ENCODE measurements at places on chromosomes 7 and 10.

GRCh38 chr10:103078676-103079075, 114.4 kb downstream of the NT5C2 start:
- H3K36me3 ChIP-seq = peaks cover 21% of the 10 kb centered on the region
- no peak overlapping the region for H3K27ac ChIP-seq
- DNase-seq = no peak
- H3K4me1 ChIP-seq = no peaks in the 10 kb centered on the region

- H3K4me3 ChIP-seq = no peak overlapping the region
- peaks cover 13% of the 10 kb centered on the region for H3K27me3 ChIP-seq
- no peaks in the 10 kb centered on the region for H3K36me3 ChIP-seq
These were observed 49.1 kb upstream of the FAM20C start for GRCh38 chr7:143145-143751.

- no peaks in the 10 kb centered on the region for H3K27me3 ChIP-seq
These were observed 18.4 kb upstream of the MAP3K8 start for GRCh38 chr10:30415593-30415992.

DNA sequence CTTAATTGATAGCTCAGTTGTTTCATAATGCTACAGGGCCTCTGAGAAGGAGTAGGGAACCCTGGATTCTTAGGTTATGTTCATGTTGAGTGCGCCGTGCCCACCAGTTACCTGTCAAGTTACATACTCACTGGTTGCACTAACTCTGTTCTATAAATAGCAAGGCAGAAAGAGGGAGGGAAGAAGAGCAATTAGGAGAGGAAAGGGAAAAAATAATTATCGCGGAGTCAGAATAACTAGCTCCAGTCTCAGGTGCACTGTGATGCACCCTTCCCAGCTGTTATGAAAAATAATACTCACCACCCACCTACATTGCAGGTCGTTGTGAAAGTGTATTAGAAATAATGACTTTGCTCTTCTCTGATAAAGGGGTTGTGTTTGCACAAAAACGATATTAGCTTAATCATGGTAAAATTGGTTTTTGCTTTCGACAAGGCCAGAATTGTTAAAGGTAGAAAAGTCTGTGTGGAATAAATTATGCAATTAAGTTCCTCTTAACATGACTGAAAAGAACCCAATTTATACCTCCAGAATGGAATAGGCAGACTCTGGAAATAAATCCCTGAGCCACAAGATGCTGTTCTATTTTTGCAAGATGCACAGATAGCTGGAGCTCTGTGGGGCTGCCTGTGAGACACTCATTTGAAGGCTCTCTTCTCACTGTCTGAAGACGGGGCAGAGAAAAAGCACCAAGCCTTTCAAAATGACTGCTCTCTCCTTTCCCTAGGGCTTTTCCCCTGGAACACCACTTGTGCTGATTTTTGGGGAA, 137.6 kb upstream of the PITRM1 start:
- DNase-seq = no peak
- no peaks in the 10 kb centered on the region for H3K4me1 ChIP-seq
- no peak overlapping the region for H3K4me3 ChIP-seq
- no peaks in the 10 kb centered on the region for H3K36me3 ChIP-seq
- H3K27me3 ChIP-seq = peaks cover 2% of the 10 kb centered on the region
- H3K27ac ChIP-seq = no peak overlapping the region

GRCh38 chr7:12802070-12802469, 114.6 kb downstream of the ARL4A start:
- DNase-seq = no peak
- no peaks in the 10 kb centered on the region for H3K27me3 ChIP-seq
- H3K36me3 ChIP-seq = no peaks in the 10 kb centered on the region
- H3K4me3 ChIP-seq = no peak overlapping the region
- no peak overlapping the region for H3K27ac ChIP-seq
- H3K4me1 ChIP-seq = no peaks in the 10 kb centered on the region

DNA sequence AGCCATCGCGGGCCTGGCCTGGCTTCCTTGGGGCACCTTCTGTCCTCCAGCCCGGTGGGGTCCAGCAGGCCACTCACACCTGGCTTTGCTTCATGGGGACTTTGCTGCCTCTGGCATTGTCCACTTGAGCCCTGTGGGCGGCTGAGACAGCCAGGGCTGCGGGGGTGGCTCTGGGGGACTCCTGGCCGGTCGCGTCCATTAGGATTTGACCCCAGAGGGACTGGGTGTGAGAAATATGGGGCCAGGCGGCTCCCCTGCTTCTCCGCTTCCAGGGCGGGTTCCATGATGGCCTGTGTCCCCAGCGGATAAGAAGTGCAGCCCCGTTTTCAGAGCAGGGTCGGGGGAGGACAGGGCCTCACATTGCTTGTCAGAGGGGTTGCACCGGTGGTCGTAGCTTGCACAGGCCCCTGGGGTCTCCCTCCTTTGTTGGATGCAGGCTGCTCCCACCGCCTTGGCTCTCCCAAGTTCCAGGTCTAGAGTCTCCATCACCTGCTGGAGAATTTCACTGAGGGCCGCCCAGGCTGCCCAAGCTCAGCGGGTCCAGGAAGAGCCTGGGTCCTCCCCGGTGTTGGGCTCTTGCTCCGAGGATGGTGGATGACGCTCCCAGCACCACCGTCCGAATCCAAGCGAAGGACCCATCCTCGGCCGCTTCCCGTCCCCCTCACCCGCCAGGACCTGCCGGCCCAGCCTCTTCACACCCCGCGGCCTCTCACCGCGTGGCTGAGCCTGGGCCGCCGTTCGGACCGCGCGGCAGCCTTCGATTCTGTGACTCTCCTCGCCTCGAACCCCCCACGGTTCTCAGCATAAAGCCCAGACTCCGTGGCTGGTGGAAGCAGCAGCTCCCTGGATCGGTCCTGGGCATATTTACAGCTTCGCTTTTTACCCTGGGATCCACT, 140.1 kb downstream of the DYNC2I1 start:
- H3K36me3 ChIP-seq = no peaks in the 10 kb centered on the region
- H3K4me3 ChIP-seq = no peak overlapping the region
- no peaks in the 10 kb centered on the region for H3K4me1 ChIP-seq
- no peak for DNase-seq

- H3K4me1 ChIP-seq = no peaks in the 10 kb centered on the region
- no peak overlapping the region for H3K27ac ChIP-seq
- no peaks in the 10 kb centered on the region for H3K27me3 ChIP-seq
- H3K36me3 ChIP-seq = no peaks in the 10 kb centered on the region
These were observed 1.7 kb downstream of the EGFR start for GRCh38 chr7:55020466-55020871.

DNA sequence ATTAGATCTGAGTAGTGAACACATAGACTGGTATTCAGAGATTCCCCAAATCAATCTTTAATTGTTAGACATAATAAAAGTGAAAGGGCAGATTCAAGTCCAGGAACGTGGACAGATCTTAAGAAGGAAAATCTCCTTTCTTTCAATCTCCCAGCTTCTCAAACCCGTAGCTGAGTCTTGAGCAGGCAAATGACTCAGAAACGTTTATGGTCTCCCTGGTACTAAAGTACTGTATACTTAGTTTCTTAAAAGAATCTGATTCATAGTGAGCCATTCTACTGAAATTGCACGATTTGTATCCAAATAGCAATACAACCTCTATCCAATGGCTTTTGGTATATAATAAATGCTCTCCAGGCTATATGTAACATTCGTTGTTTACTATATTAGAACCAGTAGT, 140.4 kb upstream of the RHEB start:
- H3K27ac ChIP-seq = no peak overlapping the region
- peaks cover 14% of the 10 kb centered on the region for H3K27me3 ChIP-seq
- no peaks in the 10 kb centered on the region for H3K4me1 ChIP-seq
- no peak overlapping the region for H3K4me3 ChIP-seq
- no peak for DNase-seq
- no peaks in the 10 kb centered on the region for H3K36me3 ChIP-seq

DNA sequence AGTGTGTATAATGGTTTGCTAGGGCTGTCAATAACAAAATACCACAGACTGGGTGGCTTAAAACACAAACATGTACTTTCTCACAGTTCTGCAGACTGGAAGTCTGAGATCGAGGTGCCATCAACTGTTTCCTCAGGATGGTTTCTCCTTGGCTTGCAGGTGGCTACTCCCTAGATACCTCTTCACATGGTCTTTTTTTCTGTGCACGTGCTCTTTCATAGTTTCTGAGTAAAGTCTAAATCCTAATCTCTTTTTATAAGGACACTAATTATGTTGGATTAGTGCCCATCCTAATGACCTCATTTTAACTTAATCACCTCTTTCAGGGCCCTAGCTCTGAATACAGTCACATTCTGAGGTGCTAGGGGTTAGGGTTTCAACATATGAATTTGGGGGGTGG, 65.9 kb downstream of the AMPH start:
- no peaks in the 10 kb centered on the region for H3K4me1 ChIP-seq
- DNase-seq = no peak

DNA sequence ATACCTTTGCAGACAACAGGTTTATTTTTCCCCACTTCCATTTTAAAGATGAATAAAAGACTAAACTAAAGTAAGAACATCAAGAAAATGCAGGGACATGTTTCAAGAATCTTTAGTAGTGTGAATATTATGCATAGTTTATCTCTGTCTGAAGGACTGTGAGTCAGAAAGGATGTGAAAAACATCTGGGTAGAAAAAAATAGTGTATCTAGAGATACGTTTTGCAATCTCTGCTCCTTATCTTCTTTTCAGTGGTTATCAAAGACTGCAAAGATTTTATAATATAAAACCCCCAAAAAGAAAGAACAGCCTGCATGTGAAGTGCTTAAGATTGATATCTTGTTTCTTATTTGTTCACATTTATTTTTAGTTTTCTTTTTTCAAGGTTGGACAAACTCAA, 101.9 kb upstream of the ARHGAP21 start:
- DNase-seq = no peak
- H3K4me3 ChIP-seq = no peak overlapping the region
- no peaks in the 10 kb centered on the region for H3K36me3 ChIP-seq
- no peak overlapping the region for H3K27ac ChIP-seq
